ENCODE measurements at places on chromosomes 4 and X.

DNA sequence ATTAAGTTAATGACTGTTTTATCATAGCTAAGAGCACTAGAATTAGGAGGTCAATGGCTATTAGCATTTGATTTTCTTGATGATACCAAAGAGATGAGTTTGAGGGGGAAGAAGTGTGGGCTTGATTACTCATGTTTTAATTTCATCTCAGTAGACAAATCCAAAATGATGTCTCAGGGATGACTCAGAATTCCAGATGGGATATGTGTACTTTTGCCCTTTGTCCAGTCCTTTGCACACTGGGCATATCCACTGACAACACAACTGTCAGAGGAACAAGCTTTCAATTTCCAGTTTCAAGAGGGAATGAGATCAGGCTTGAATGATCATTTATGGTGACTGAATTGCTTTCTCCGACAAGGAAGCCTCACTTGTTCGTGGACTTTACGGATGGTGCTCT is 325.3 kb upstream of the FTHL17 start:
- no peak for DNase-seq

GRCh38 chr4:141078871-141079270 is 54.4 kb downstream of the RNF150 start:
- DNase-seq: no peak

DNA sequence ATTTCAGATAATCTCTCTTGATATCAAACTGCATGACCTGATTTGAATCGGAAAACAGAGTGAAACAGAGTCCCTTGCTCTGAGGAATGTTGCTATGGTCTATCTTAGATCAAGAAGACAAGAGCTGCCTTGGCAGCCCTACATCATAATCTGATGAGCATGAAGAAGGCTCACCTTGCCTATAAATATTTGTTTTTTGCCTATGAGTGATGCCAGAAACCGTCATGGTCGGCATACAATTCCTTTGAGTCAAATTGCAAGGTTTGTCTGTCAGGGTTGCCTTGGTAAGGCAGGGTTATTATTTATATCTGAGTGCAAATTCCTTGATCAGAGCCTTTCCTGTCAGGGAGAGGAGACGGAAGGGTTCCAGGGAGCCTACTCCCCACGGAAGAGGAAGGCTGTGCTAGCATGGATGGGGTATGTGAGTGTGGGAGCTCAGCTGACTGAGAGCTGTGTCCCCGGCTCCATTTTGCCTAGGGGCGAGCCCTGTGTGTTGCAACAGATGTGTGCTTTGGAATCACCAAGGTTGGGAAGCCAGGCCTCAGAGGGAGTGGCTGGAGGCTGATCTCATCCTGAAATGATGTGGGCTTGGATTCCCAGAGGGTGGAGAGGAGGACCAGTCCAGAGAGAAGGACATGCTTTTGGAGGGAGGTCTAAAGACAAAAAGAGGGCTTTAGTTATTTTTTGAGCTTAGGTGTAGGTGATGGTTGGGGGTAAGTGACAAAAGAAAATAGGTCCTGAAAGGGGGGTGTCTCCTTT is 43.6 kb downstream of the RTL9 start:
- DNase-seq: no peak

DNA sequence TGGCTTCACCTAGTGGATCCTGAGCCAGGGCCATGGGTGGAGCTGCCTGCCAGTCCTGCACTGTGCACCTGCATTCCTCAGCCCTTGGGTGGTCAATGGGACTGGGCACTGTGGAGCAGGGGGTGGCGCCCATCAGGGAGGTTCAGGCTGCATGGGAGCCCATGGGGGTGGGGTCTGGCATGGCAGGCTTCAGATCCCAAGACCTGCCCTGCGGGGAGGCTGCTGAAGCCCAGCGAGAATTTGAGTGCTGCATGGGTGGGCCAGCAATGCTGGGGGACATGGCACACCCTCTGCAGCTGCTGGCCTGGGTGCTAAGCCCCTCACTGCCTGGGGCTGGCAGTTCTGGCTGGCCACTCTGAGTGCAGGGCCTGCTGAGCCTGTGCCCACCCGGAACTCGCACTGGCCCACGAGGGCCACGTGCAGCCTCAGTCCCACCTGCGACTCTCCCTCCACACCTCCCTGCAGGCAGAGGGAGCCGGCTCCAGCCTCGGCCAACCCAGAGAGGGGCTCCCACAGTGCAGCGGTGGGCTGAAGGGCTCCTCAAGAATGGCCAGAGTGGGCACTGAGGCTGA is 270.0 kb downstream of the CENPC start:
- DNase-seq: no peak

DNA sequence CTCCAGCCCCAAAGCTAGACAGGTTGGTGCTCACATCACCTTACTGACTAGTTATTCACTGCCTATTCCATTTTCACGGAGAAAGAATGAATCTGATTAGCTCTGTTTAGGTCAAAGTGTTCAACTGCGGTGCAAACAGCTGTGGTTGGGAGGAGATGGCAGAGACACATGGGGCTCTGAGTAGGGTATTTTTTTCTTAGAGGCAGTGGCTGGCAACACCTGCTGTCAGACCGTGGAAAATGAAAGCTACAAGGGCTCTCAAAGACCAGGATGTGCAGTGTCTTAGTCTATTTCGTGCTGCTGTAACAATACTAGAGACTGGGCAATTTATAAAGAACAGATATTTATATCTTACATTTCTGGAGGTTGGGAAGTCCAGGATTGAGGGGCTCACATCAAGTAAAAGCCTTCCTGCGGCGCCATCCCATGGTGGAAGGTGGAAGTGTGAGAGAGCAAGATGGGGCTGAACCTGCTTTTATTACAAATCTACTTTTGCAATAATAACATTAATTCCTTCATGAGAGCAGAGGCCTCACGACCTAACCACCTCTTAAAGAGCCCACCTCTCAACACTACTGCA is 10.6 kb downstream of the NYX start:
- DNase-seq: no peak

DNA sequence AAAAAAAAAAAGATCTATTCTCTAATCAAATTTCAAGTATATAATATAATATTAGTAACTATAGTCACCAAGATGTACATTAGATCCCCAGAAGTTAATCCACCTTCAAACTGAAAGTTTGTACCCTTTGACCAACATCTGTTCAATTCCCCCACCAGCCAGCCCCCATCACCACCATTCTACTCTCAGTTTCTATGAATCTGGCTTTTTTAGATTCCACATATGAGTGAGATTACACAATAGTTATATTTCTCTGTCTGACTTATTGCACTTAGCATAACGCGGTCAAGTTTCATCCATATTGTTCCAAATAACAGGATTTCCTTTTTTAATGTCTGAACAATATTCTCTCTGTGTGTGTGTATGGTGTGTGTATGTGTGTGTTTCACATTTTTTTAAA is 33.7 kb upstream of the VMA21 start:
- DNase-seq: no peak

GRCh38 chrX:119423631-119424030 is 24.5 kb downstream of the SLC25A43 start:
- DNase-seq: no peak

- DNase-seq: no peak
Observed at GRCh38 chr4:138790706-138791340, 224.8 kb upstream of the NOCT start.
